Gastrocnemius medialis (tissue), 4 donors: ENCODE measurements at places on chromosomes 4 and X. TPM values are rescaled to one million over a fixed set of nuclear protein-coding genes. Genes with fewer than 3 reads are reported as not detected.

The ADGRG4 gene
- not detected for total RNA-seq

The FGA gene
- total RNA-seq = not detected

The CFAP47 gene
- total RNA-seq = not detected

The SLC16A2 gene
- total RNA-seq = 2.0 TPM

GRCh38 chr4:39698424-39699009 is 581 bp downstream of the UBE2K start:
- peak; percentile 62 for DNase-seq

- peak; percentile 95 for DNase-seq
Observed at GRCh38 chr4:182448281-182449151, 205.3 kb downstream of the TENM3 start.
